Adipocyte (in vitro differentiated cells): ENCODE measurements at places on chromosomes 1 and 21.

DNA sequence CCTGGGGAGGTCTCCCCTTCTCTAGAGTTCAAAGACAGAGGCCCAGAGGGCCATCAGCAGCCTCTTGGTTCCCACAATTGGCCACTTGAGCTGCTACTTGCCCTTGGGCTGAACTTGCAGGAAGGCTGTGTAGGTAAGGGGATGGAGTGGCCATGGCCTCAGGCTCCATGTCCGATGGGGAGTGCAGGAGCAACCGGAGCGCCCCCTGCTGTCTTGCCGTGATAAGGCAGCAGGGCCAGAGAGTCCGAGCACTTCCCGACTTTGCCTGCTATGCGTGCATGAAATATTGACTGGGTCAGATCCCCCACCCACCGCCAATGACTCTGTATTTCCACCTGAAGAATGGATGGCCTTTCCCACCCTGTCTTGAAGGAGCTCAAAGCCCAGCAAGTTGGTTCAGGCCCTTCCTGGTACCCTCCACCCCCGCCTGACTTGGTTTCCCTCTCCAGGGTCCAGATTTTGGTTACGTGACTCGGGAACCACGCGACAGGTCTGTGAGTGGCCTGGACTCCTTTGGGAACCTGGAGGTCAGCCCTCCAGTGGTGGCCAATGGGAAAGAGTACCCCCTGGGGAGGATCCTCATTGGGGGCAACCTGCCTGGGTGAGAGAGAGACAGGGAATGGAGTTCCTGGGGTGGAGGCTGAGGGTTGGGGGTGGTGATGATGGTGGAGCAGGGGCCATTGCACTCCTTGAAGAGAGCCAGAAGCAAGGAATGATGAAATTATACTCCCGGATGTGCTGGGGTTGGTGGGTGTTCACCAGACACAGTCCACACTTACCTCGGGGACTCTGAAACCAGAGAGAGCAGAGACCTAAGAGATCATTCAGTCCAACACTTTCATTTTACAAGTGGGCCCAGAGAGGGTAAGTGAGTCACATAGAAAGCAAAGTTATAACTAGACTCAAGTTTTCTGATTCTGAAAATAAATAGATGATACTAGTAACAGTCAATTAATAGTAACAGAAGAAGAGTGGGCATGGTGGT is 25.6 kb downstream of the PADI3 start:
- peak; percentile 9 for DNase-seq

DNA sequence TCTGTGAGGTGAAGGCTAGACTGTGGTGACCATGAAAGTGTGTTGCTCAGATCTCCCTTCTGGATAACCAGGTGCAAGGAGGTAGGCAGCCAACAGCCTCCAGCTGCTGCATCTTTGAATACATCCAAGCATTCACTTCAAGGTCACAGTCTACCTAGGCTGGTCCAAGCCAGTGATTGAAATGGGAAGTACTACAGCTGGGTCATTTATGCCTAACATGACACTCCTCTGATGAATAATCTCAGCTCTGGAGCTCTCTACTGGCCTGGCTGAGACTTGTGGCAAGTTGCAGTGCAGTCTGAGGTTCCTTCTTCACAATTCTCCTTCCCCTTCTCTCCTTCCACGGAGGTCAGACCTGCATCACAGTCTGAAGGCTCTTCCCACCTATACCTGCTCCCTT is 35.0 kb upstream of the ARHGAP29 start:
- DNase-seq = no peak

DNA sequence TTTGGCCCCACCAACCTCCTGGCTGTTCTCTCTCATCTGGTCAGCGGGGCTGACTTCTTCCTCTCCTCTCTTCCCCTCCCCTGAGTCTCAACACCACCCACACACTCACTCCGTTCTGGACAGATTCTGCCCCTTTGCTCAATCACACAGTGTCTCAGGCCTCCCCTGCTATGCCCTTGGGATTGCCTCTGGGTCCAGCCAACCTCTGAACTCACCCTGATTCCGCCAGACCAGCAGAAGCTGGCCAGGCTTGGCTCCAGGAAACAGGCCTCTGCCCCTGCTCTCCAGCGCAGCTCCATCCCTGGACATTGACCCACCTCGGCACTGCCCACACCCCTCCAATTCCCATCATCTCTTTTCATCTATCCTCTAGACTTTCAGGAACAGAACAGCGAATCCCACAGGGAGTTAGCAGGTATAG is 22.1 kb downstream of the AHDC1 start:
- DNase-seq = no peak

DNA sequence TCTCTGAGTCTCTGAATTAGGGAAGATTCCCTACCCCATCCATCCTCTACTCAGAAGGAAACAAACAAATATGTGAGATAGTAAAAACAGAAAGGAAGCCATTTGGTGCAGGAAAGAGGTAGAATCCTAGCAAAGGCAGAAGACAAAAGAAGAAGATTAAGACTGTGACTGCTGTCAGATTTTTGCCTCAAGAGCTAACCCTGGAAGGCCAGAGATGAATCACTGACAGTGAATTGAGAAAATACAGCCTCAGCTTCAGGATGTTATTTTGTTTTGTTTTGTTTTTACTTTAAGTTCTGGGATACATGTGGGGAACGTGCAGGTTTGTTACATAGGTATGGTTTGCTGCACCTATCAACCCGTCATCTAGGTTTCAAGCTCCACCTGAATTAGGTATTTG is 31.7 kb downstream of the DSTYK start:
- DNase-seq = peak; percentile 47

- DNase-seq = no peak
Measured at GRCh38 chr1:21184276-21184675, 7.6 kb upstream of the EIF4G3 start.

- peak; percentile 96 for DNase-seq
Measured at GRCh38 chr1:109214695-109215623, 1.2 kb downstream of the SARS1 start.

- DNase-seq = no peak
Measured at GRCh38 chr1:67704351-67704750, 19.4 kb downstream of the GADD45A start.

DNA sequence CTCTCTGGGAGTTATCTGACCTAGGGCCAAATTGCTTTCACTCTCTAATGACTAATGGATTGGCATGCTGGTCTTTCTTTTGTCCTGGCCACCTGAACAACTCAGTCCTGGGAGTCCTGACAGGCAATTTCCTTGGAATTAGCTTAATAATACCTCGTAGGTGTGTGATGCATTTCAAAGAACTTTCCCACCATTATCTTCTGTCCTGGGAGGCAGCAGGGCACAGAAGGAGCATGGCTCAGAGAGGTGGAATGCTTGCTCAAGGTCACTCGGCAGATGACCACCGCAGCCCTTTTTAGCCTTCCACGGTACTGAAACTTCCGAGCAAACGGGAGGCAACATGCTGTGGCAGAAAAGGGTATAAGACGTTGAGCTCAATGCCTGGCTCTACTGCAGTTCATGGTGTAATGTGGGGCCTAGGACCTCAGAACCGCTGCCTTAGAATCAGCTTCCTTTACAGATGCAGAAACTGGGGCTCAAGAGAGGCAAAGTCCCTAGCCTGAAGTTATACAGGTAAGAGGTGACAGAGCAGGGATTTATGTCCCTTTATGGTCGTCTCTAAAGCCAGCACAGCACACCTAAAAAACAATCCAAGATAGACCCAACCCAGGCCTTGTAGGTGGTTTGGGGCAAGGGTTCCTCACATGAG is 3.2 kb downstream of the ID3 start:
- DNase-seq = peak; percentile 65

GRCh38 chr1:64440183-64440826 is 29.6 kb upstream of the CACHD1 start:
- no peak for DNase-seq

DNA sequence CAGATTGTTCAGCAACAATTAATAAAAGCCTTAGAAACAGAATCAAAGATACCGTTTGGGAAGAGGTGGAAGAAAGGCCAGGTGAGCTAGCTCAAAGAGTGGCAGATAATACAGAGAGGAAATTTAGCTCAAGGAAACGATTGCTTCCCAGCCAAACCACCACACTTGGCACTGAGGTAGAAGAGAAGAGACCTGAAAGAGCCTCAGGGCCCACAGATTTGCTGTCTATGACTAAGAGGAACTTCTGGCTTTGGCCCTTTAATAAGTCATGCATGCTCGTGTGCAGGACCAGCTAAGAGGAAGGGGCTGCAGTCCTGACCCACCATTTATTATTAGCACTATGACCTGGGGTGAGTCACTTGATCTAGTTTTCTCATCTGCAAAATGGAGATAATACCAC is 72.8 kb upstream of the BCL10 start:
- no peak for DNase-seq

DNA sequence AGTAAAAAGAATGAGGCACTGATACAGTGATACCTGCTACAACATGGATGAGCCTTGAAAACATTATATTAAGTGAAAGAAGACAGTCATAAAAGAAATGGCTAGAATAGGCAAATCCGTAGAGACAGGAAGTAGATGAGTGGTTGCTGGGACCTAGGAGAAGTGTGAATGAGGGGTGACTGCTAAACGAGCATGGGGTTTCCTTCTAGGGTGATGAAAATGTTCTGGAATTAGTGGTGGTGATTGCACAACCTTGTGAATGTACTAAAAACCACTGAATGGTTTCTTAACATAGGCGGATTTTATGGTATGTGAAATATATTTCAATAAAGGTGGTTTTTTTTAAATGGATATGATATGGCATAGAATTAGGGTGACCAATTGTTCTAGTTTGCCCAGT is 12.6 kb upstream of the SERINC2 start:
- DNase-seq = peak; percentile 63

DNA sequence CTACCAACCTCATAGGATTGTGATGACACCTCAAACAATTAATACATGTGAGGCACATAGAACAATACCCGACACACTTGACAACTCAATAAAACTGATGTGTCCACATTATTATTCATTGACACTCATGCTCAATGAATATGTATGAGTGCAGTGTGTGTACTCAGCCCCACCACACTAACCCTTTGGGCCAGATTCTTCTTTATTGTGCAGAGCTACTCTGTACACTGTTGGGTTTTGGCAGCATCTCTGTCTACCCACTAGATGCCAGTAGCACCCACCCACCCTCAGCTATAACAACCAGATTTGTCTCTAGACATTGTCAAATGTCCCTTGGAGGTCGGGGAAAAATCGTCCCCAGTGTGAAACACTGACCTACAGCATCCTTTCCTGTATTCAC is 10.1 kb downstream of the CASP9 start:
- DNase-seq = no peak

- no peak for DNase-seq
Measured at GRCh38 chr1:26160527-26161414, 1.9 kb downstream of the FAM110D start.

DNA sequence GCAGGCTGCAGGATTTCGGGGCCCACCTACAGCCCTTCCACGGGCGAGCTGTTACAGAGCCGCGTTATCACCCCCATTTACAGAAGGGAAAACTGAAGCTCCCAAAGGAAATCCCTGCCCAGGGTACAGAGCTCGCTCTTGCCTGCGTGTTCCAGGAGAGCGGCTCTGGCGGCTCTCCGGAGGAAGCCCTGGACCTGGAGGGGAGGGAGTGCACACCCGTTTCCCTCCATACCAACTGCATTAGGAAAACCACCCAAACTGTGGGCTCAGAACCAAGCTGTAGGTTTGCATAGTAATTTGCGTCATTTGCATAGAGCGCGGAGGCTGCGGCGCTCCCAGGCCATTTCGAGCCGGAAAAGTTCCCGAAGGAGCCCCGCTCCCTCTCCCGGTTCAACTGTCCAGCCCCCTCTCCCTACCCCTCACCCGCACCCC is 24.7 kb upstream of the ADGRB2 start:
- DNase-seq = peak; percentile 80

DNA sequence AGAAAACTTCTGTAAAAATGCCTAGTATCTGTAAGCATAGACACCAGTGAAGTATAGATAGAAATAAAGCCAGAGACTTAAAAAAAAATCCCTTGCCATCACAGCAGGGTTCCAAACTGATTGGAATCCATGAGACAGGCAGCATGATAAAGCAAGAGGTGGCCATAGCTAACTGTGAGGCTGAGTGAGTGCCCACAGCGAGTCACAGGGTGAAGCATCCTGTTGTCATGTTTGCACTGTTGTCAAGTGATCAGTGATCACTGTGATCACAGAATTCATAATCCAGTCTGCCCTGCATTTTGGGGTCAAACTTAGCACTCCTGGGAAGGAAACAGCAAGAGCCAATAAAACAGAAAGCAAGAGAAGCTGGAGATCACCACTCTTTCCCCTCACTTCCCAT is 33.3 kb downstream of the LRRC8B start:
- DNase-seq = no peak

- DNase-seq = no peak
Measured at GRCh38 chr1:187046293-187046692, 217.5 kb downstream of the PLA2G4A start.

GRCh38 chr21:34800797-34801518 is 132.2 kb downstream of the CLIC6 start:
- peak; percentile 51 for DNase-seq

DNA sequence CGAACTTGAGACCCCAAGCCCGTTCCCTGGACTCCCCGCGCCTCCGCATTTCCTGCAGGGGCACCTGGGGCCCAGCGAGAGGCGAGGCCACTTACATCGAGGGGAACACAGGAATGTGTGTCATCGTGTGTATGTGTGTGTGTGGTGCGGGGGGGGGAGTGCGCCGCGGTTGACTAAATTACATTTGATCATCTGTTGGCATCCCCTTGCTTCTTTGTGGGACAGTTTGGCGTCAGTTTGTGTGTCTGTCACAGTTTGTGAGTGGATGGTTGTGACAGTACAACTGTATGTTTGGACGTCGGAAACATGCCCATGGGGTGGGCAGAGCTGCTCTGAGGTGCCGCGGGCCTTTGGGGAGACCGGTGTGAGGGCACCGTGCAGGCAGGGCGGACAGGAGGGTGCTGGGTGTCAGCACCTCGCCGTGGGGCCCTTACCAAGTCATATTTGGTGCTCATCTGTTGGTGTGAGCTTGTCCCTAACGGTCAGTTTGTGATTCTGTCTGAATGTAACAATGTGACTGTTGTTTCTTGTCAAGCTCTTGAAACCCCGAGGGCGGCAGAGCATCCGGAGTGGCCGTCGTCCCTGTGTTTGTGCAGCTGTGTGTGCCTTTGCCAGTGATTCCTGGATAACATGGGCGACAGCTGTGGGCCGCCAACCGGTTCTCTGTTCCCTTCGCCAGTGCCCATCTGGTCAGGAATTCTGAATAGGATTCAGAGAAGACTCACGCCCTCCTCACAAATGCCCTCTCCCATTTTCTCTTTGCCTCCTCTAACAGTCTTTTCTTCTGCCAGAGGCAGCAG is 899 bp downstream of the OPRD1 start:
- DNase-seq = no peak

- no peak for DNase-seq
Measured at GRCh38 chr1:231187571-231187970, 25.7 kb downstream of the TRIM67 start.

DNA sequence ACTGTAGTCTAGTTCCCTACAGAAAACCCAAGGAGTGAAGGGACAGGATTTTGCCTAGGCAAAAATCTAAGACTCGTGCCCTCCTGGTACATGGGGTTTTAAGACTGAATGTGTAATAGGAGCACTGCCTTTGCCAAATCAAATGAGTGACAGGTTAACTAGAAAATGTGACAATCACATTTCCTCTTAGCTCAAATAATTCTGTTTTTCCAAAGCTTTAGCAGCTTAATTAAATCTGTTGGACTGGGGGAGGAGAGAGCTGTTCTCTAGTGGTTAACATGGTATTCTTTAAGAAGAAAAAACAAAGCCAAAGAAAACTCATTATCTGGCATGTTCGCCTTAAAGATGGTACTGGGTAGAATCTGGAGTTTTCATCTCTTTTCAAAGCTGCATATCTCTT is 12.6 kb downstream of the FNDC5 start:
- DNase-seq = no peak
